ENCODE measurements at places on chromosomes 6 and 20.

DNA sequence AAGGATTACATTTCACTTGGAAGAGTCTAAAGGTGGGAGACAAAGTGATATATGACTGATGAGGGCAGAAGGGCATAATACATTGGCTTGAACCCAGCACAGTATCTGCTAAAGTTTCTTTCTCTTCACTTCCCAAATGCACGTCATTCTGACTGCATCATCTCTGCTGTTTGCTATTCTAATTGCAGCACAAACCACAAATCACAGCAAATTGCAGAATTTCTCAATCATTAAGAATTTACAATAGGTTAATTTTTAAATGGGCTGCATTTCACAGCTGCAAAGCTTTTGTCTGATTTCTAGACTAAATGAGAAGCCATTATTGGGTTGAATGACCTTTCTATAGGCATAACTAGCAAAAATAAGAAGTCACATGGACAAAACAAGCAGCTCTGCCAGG lies 337.0 kb downstream of the RNGTT start:
- DNase-seq = no peak

- DNase-seq = no peak
These were observed 155.5 kb upstream of the SLC24A3 start for GRCh38 chr20:19056909-19057308.

DNA sequence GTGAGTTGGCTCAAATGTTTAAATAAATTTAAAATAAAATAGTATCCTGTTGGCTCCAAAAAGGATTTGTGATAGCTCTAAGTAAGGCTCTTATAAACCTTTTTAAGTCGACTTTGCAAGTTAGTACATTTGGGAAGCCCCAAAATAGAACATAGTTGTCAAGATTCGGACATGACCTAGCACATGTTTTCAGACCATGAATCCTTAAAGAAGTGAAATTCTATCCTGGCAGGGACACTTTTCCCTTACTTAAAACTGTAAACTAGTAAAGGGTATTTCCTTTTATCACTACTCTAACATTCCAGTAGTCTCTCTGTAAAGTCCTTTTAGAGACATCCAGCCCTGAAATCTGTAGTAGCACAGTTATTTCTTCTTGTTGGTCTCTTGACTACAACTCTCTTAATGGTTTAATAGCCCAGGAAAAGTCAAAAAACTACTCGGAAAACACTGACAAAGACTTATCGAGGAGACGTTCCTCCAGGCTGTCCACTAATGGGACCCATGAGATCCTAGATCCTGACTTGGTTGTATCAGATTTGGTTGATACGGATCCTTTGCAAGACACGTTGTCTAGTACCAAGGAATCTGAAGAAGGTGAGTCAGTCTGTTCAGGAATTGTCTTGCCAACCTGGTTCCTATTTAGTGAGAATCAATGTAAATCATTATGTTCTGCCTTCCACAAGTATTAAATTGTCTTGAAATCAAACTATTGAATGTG lies 83.6 kb downstream of the SCAND1 start:
- DNase-seq = peak; percentile 21

GRCh38 chr6:97019315-97019714 lies 94.8 kb downstream of the KLHL32 start:
- no peak for DNase-seq

DNA sequence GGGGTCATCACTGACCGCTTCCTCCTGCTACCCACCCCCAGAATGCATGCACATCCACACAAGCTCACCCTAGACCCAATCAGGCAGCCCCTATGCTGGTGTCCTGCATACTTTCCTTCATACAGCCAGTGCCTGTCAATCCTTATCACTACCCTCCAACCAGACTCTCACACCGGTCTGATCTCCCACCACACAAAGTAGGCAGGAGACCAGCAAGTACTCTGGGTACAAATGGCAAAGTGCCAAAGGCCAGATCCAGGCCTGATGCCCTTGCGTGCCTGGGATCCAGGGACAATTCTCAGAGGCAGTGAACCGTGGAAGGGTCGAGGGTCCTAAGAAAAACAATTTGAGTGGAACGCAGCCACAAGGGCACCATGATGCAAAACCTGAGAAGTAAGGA lies 114.2 kb downstream of the HIVEP2 start:
- DNase-seq = no peak

DNA sequence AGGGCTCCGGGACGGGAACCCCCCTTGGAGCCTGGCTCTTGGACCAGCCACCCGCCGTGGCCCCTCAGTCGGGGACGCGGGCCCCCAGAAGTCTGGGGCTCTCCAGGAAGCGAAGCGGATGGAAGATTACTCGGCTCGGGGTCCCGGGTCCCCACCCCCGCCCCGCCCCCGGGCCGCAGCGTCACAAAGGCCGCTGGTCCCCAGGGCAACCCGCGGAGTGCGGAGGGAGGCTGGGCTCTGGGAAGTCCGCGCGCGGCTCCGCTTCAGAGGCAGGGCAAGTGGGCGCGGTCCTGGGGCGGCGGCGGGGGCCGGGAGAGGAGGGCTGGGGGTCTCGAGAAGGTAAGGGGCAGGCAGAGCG lies at the start of gene FNDC11:
Gene FNDC11 (plus strand): TSS at position 227 of the 358 bp plus-strand sequence. CDS start 1,505 bp downstream, outside the sequence.
- DNase-seq = no peak

DNA sequence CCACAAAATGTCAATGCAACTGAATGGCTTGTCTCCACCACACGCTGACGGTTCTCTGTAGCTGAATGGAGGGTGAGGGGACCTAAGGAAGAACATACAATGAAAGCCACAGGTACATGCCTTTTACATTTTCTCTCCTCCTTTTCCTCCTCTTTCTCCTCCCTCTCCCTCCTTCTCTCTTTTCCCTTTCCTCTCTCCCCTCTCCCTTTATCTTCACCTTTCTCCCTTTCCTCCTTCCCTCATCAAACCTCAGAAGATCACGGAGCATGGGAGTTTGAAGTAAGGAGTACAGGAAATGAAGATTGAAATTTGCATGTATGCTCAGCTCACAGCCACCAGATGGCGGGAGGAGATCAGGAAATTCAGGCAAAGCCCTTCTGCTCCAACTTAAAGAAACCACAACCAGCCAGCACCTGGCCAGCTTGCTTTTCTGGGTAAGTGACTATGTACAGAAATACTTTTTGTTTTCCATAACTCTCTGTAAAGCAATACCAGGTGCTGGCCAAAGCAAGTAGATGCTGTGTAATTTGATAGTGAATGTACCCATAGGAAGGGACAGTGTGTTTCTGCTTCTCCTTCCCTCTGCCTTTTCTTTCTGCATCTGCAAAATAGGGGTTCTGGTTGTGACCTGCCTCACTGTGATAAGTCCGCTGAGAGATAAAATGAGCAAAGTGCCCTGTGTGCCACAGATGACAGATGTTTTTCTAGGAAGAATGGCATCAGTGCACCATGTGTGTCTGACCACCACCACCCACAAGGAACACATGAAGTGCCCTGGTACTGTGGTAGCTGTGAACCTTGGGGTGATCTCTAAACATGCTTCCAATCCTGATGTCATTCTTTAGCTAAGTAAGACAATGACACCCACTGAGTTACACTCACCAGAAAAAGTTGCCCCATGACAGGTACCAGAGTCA lies 18.6 kb upstream of the FOXO3 start:
- peak; percentile 92 for DNase-seq

- no peak for DNase-seq
These were observed 626.1 kb upstream of the ID4 start for GRCh38 chr6:19210849-19211590.

DNA sequence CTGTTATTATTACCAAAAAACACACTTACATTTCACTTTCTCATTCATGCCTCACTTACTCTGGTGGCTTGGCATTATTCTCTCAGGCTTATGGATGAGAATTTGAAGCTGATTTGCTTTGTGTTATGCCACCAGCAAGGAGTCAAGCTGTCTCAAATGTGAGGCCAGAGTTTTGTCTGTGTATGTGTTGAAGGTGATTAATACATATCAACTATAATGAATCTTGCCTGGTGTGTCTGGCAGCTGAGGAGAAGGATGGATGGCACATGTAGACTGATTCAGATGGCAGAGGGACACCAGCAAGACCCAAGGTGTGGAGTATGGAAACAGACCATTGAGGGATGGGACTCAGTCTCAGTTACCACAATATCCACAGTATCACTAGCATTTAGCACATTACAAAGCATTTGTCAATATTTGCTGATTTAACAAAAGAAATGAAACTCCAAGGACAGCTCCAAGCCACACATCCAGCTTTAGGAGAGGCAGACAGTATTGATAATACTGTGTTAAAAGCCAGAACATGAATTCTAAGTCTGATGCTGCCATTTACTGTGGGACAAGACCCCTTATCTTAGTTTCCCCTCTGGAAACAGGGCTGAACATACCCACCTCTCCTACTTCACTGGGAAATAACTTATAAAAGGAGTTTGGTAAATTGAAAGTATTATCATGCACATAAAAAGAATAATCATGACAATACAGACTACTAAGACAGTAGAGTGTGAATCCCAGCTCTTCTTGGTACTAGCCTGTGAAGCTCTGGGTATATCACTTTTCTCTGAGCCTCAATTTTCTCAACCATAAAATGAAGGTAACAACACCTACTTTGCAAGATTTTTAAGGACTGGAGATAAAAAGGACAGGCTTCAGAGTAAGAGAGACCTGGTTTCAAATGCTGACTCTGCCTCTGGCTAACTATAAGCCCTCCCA lies 11.2 kb downstream of the BCL2L1 start:
- no peak for DNase-seq

DNA sequence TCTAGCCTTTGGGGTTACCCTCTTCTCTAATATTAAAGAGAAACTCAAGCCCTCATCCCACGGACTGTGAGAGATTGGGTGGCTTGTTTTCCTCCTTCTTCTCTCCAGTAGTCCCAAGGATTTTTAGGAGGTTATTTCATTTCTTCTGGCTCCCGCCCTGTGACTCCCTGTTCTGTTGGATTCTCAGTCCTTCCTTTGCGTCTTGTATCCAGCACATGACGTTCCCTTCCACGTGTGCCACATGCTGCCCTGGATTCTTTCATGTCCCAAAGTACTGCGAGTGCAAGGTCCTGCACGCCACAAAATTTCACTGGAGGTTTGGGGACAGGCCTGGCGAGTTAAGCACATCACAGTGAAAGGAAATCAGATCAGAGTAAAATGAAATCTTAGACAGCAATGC lies 213.4 kb downstream of the PACRG start:
- no peak for DNase-seq

DNA sequence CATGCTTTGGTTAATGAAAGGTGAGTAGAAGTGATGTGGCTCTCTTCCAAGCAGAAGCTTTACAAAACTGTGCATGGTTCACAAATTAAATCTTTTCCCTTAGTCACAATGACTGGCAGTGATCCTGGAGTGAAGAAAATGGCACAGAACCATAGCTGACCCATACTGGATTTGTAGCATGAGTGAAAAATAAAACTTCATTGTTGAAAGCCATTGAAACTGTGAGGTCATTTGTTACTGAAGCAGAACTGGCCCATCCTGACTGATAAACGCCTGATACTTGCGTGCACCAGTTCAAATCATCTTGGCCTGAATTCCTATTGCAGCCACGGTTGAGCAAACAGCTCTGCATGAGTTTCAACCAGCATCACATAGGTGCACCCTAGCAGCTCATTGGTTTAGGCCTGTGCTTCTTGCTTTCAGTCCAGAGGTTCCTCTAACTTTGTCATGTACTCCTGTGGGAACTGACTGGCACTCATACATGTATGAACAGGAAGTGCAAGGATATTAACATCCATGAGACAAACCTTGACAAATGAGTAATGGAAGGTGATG lies 40.5 kb downstream of the SAMD5 start:
- no peak for DNase-seq

- DNase-seq = no peak
These were observed 182.2 kb downstream of the SLC16A10 start for GRCh38 chr6:111269401-111269970.

DNA sequence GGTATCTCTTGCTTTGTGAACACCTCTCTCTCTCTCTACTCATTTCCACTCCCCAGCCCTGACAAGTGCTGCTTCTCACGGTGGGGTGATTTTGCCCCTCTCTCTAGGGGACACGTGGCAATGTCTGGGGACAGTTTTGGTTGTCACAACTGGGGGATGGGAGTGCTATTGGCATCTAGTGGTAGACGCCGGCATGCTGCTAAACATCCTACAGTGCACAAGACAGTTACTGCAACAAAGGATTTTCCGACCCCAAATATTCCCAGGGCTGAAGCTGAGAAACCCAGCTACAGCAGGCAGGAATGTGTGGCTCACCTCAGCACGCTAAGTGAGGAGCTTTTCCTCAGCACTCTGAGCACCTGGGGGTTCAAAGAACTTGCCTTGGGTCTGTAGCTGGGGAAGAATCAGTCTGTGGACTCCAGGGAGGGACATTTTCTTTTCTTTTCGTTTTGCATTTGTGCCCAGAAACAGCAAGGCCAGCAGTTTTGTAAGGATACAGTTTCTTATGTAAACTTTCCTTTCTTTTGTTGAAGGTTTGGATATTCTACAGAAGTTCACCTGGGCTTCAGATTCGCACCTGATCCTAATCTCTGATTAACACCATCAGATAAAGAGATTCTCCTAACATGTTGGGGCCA lies 246.9 kb upstream of the ZFP64 start:
- DNase-seq = no peak

GRCh38 chr6:13508711-13509705 lies 21.6 kb upstream of the GFOD1 start:
- DNase-seq = no peak

DNA sequence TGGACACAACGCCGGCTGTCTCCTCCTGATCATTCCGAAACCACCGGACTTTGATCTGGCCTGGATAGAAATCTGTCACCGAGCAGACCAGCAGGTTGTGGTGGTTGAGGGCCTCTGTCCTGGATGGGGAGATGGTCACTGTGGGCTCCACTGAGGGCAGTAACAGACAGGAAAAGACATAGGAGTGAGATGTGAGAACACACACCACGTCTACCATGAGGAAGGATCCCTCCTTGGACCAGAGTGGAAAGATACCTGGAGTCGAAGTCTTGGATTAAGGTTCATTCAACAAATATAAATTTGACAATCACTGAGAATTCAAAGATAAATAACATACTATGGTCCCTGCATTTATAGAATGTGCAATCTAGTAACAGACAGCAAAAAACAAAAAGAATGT lies 4.4 kb downstream of the HLA-DQB1 start:
- no peak for DNase-seq

DNA sequence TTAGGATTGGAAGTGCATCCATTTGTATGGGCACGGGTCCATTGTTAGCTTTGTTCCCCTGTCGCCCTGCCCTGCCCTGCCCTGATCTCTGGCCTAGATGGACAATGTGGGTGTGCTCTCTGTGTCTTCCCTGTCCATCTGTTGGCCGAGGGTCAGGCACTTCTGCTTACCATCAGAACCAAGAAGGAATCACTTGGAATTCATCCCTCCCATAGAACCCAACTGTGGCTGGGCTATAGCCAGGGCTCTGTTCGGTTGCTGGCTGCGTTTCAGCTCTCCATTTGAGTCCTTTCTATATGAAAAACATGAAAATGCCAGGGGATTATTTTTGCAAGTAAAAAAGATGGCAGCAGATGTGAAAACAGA lies 26.6 kb upstream of the TULP4 start:
- DNase-seq = peak; percentile 93

- DNase-seq = peak; percentile 35
These were observed 1.5 kb downstream of the MMP24OS start for GRCh38 chr20:35276408-35276807.

GRCh38 chr20:13028001-13028400 lies 19.2 kb downstream of the SPTLC3 start:
- no peak for DNase-seq

GRCh38 chr20:29319725-29320124 lies 1937.7 kb upstream of the DEFB115 start:
- no peak for DNase-seq

Measured in G401 (cell line).